Chondrocyte (in vitro differentiated cells): ENCODE measurements at places on chromosomes 3 and 15. TPM values are rescaled to one million over a fixed set of nuclear protein-coding genes. Genes with fewer than 3 reads are reported as not detected.

DNA sequence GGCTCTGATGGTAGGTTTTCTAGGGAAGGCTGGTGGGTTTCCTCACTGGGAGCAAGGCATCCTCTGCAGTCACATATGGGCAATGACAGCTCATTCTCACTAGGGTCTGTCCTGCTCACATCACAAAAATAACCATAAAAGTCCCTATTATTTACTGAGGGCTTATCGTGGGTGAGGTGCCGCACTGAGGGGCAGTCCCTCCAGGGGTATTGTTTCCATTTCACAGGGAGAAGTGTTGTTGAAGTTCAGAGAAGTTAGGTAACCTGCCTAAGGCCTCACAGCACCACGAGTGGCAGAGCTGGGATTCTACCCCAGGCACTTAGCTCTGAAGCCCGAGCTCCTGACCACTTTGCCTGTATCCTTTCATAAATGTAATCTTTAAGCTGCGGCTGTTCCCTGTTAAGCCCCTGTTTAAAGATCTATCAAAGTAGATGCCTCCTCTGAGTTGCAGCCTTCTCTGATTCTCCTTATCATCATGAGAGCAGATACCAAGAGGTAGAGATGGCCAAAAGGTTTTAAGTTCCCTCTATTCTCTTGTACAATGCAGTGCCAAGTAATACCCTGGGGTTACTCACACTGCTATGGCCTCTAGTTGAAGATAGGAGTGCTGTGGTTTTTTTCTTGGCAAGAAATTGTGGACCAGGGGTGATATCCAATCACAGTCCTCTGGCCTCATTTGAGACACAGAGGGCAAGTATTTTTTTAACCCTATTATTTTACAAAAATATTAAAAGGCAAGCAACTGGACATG lies 107.0 kb downstream of the RPLP1 start:
- no peak for DNase-seq

DNA sequence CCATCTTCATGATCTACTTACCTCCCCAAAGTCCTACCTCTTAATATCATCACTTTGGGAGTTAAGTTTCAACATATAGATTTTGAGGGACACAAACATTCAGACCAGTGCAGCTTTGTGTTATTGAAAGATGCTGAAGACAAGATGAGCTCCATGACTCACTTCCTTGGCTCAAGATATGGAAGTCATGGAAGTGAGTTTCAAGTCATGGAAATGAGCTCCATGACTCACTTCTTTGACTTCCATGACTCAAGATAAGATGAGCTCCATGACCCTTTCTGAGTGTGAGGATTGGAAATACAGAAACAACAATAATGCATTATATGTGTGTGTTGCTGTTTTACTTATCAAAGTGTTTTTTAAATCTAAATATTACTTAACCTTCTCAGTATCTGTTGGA lies 170.2 kb upstream of the TPRG1 start:
- DNase-seq = no peak

GRCh38 chr15:52491472-52491871 lies 37.2 kb downstream of the MYO5A start:
- DNase-seq = no peak

DNA sequence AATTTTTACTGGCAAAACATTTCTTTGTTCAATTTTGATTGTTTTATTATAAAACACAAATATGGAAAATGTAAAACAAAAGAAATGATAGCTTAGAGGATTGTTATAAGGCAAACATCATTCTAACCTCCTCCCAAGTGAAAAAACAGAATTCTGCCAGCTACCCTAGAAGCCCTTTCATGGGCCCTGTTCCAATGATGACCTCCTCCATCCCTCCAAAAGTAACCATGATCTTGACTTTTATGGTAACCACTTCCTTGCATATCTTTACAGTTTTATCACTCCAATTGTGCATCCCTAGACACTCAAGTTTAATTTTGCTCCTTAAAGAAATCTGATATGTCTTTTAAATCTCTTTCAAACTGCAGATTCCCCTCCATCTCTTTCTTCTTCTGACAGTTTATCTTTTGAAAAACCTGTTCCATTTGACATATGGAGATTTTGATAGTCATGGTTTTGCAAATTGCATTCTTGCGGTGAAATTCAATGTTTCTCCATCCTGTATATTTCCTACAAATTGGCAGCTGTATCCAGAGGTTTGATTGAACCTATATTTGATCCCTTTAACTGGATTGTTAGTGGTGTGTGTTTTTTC lies 27.0 kb upstream of the TNFAIP8L3 start:
- DNase-seq = no peak

GRCh38 chr3:82088749-82089148 lies 327.3 kb upstream of the GBE1 start:
- DNase-seq = no peak

DNA sequence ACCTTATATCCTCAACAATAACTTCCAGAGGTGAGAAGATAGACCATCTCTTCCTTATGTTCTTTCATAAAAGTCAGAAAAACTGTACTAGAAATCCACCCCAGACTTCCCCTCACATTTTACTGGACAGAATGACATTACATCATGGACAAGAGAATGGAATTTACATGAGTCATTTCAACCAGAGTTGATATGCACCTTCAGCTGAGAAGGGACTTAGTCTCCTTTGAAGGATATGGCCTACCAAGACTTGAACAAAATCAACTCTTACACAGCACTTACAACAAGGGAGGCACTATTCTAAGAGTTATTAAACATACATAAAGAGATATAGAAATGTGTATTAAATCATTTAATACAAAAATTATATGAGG lies 380.0 kb upstream of the DPH6 start:
- DNase-seq = no peak

- DNase-seq = no peak
These were observed 294.0 kb upstream of the ATP10A start for GRCh38 chr15:26157081-26157480.

Gene GOLGA6L4
- 3.4 to 6.8 TPM (median 6.2 TPM) in 3 replicates for total RNA-seq

GRCh38 chr3:147371140-147371539 lies 35.2 kb downstream of the ZIC4 start:
- DNase-seq = no peak

Gene ACKR2
- total RNA-seq = 0.41 to 1.2 TPM (median 1.0 TPM) in 3 replicates

Gene DPPA2
- total RNA-seq = not detected in 3 replicates

DNA sequence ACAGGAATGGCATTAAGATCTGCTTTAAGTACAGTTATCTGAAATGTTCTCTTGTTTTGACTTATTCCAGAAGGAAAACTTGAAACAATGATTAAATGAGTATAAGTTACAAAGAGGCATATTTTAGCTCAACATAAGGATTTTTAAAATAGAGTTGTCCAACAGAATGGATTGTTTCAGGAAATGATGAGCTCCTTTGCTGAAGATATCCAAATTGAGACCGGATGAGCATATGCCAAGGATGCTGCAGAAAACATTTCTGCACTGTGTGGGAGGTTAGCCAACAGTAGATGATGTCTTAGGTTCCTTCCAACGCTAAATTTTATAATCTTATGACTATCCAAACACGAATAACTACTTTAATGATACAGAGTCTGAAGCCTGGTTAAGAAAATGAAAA lies 226.5 kb upstream of the NANOGP8 start:
- DNase-seq = no peak

Gene CX3CR1
- total RNA-seq = 0.12 TPM in 1 of 3 replicates, not detected in the others
